ENCODE measurements at places on chromosomes 7 and 10.

- no peak for DNase-seq
Observed at GRCh38 chr10:659688-660141, 29.8 kb downstream of the DIP2C start.

DNA sequence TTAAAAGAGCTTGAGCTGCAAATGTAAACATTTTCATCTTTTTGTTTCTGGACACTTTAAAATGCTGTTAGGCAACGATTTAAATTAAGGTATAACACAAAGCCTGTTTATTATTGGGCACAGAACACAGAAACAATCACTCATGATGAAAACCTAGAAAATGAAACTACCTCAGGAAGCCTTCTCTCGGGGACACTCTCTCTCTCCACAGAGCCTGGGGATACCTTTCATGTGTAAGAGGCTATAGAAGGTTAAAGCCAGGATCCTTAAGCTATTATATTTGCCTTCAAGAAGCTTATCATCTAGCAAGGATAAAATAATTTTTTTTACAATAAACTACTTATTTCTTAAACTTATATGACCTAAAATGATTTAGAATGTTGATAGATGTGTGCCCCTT is 194.1 kb downstream of the SKAP2 start:
- no peak for DNase-seq

GRCh38 chr7:52107355-52107754 is 790.7 kb upstream of the COBL start:
- DNase-seq, result no peak

GRCh38 chr7:36096460-36097095 is 56.5 kb upstream of the EEPD1 start:
- DNase-seq, result no peak

DNA sequence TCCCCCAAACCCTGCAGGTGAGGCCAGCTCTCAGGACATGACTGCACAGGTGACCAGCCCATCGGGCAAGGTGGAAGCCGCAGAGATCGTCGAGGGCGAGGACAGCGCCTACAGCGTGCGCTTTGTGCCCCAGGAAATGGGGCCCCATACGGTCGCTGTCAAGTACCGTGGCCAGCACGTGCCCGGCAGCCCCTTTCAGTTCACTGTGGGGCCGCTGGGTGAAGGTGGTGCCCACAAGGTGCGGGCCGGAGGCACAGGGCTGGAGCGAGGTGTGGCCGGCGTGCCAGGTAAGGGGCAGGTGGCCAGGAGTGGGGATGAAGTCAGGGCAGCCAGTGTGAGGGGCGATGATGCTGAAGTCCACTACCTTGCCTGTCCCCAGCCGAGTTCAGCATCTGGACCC is 8.3 kb upstream of the ATP6V1F start:
- no peak for DNase-seq

DNA sequence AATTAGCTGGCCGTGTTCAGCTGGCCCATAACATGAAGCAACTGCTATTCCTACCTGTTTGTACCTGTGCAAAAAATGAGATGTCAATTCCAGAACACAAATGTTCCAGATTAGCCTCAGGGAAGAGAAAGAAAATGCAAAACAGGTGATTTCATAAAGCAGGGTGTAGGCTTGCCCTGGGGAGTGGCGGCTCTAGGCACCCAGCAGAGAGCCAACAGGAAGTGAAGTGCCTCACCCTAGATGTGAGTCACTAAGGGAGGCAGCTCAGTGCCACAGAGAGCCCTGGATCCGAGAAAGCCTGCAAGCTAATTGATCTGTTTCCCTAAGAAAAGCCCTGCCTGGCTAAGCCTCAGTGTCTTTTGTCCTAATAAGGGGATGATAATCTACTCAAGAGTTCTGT is 240.0 kb downstream of the ARHGAP21 start:
- peak; percentile 5 for DNase-seq

- no peak for DNase-seq
Observed at GRCh38 chr7:130421684-130422083, 19.1 kb downstream of the CEP41 start.

GRCh38 chr10:133391249-133391635 is 2.7 kb upstream of the MTG1 start:
- DNase-seq, result no peak

- no peak for DNase-seq
Observed at GRCh38 chr7:28069807-28070206, 110.8 kb downstream of the JAZF1 start.

GRCh38 chr7:123789206-123789784 is 40.5 kb upstream of the WASL start:
- no peak for DNase-seq

GRCh38 chr10:109701633-109702215 is 221.6 kb downstream of the XPNPEP1 start:
- no peak for DNase-seq

- no peak for DNase-seq
Observed at GRCh38 chr7:44062903-44063295, 2.5 kb downstream of the PGAM2 start.

- no peak for DNase-seq
Observed at GRCh38 chr7:114554781-114555537, 140.3 kb downstream of the FOXP2 start.

GRCh38 chr10:72597897-72598296 is 28.0 kb downstream of the MICU1 start:
- DNase-seq, result no peak

DNA sequence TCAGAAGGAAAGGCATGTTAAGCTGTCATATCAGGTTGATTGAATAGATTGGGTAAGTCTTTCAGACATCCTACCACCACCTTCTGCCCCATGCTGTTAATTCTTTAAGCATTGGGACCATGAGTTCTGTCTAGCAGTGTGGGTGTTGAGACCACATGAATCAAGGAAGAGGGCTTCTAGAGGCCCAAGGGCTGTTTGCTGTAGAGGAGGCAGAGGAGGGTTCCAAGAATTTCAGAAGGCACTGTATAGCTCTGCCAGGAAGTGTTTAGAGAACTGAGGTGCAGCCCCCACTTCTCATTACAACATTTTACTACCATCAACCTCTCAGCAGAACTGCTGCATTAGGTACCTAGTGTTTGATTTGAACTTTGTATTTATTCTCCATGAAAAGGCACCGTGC is 720.2 kb downstream of the AUTS2 start:
- DNase-seq, result no peak

DNA sequence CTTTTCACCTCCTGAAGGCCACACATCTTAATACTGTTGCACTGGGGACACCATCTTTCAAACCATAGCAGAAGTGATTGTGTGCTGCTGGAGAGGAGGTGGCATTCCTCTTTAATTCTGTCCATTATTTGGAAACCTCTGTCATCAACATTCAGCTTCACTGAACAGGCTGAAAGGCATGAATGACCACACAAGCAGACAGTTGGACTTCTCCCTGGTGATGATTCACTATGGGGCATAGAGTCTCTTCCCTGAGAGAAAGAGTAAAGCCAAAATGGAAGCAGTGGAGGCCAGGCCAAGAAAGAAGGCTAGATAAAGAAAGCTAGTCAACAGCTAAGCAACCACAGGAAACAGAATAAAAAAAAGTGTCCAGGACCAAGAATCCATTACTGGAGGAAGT is 113.1 kb upstream of the VSTM2A start:
- no peak for DNase-seq

DNA sequence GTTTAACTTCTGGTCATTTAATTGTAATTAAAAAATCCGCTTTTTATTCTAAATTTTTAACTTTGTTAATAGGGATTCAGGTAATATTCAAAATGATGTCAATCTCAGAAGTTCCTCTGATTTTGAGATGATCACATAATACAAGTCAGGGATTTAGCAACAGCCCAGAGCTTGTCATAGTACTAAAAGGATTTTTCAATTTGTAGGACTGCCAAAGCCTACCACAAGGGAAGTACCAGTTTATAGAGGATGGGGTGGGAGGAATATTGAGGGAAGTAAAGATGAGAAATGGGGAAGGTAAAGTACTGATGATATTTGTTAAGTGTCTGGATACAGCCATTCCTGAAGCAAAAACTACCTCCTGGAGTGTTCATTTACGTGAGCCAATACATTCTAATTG is 278.2 kb upstream of the TEX47 start:
- no peak for DNase-seq

DNA sequence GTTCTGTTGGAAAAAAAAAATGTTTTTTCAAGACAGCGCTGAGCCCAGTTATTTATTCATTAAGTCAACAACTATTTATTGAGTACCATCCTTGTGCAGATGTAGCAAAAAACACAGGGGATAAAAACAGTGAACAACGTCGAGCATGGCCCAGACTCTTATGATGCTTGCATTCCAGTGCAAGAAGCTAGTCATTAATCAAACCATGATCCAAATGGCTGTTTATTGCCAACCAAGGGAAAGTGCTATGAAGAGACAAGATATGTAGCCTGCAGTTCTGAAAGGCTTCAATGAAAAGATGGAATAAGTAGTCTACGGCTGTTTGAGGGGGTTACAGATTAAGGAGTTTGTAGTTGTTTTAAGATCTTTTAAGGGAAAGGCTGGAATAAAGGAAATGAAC is 262.3 kb downstream of the NEBL start:
- no peak for DNase-seq

DNA sequence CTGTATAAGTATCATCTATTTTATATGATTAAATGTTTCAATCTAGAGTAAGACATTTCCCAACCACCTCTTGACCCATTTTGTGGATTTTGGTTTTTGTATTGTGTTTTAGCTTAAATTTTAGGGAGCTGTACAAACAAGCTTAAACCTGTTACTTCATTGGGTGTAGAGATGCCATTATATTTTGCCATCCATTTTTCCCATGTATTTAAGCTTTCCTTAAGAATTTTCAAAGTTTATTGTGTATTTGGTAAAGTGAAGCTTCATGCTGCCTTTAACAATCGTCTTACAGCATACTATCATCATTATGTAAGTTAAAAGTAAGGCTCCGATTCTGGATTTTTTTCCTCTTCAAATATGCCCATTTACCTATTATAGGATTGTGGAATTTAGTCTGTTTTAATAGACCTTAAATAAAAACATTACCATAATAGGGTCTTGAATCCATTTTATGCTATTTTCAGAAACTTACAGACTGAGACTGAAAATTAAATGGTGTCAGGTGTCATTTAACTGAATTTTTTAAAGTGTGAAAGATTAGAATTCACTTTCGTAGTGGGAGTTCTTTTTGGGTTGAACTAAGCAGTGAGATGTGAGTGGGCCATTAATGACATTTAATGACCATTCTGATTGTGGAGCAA is 2.2 kb downstream of the KMT2E start:
- DNase-seq, result no peak

- DNase-seq, result no peak
Observed at GRCh38 chr10:47376522-47377220, 7.4 kb downstream of the ZNF488 start.

GRCh38 chr10:93287775-93288174 is 194.4 kb downstream of the MYOF start:
- no peak for DNase-seq

- no peak for DNase-seq
Observed at GRCh38 chr7:6438427-6438826, 9.3 kb downstream of the DAGLB start.

DNA sequence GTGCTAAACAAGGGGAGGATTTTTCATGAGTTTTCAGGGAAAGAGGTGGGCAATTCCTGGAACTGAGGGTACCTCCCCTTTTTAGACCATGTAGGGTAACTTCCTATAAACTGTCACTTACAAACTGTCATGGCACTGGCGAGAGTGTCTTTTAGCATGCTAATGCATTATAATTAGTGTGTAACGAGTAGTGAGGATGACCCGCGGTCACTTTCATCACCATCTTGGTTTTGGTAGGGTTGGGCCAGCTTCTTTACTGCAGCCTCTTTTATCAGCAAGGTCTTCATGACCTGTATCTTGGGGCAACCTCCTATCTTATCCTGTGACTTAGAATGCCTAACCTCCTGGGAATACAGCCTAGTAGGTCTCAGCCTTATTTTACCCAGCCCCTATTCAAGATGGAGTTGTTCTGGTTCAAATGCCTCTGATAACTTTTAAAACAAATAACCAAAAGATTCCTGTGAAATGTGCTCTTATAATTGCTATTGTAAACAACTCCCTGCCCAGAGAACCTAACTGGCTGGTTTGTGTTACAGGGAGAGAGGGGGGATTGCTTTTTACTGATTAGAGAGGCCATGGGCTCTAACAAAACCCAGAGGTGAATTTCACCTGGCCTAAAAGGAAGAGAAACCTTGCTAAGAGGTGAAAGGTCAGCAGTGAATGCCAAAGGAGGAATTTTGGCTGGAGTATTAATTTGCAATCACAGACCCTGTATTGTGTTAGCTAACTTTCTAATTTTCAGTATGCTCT is 64.3 kb downstream of the EEPD1 start:
- no peak for DNase-seq

- DNase-seq, result no peak
Observed at GRCh38 chr10:95840121-95840520, 67.7 kb upstream of the CC2D2B start.

DNA sequence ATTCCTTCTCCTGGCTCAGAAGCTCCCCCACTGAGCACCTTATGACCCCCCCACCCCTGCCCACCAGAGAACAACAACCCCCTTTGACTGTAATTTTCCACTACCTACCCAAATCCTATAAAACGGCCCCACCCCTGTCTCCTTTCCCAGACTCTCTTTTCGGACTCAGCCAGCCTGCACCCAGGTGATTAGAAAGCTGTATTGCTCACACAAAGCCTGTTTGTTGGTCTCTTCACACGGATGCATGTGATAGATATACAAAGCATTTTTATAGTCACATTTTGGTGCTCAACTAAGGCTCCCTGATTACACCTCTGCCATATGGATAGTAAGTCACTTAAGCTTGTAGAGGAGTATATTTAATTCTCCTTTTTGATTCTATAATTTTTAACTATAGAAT is 985.8 kb downstream of the REEP3 start:
- no peak for DNase-seq

- DNase-seq, result peak; percentile 13
Observed at GRCh38 chr10:121069061-121069850, 218.1 kb downstream of the WDR11 start.

- DNase-seq, result no peak
Observed at GRCh38 chr10:76310588-76311080, 879.2 kb downstream of the LRMDA start.

DNA sequence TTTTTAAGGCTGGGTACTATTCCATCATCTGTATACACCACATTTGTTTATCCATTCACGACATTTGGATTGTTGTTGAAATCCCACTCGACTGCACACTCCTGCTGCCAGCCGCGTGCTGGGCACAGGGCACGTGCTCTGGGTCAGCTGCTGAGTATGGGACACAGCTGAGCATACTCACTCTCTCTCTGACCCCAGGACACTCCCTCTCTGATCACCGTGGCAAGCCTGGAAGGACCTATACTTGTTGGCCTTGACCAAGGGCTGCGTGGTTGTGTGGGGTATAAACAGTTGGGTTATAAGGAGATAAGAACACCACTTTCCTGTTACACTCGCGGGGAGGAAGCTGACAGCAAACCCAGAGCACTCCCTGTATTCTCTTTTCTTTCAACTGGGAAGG is 153.0 kb upstream of the RHEB start:
- DNase-seq, result no peak

DNA sequence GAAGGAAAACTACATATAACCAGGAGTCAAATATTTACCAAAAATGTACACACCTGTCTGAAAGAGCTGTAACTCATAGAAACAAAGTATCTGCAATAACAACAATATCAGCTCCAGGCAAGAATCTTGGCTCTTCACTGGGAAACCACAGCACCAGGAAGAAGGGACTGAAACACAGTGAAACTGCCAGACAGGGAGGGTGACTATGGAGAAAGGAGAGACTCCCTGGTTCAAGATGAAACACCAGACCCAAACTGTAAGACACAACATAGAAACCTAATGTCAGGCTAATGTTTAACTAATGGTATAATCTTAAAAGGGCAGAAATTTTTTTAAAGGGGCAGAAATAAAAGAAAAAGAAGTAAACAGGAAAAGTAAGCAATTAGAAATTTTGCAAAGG is 11.5 kb upstream of the TAS2R39 start:
- DNase-seq, result no peak

GRCh38 chr7:29105752-29106668 is 40.3 kb downstream of the CPVL start:
- DNase-seq, result no peak

- no peak for DNase-seq
Observed at GRCh38 chr7:131893631-131894340, 337.4 kb upstream of the PODXL start.

All from GM19239 (cell line).